NB4 (cell line): ENCODE measurements at places on chromosomes 1 and 21.

DNA sequence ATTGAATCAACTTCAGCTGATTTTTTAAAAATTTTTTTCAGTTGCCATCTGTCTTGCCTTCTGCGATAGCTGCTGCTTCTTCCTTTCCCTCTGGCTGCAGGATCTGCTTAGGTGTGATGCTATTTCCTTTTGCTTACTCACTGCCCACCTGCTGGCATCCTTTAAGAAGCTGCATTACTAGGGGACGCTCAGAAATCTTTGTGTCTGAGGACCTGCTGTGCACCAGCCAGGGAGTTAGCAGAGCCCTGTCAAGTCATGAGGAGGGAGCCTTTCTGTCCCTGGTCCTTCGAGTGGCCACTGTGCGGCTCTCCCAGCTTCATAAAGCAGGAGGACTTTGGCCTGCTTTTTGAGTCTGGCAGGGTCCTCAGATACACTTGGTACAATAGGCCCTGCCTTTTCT is 327.8 kb downstream of the USH2A start:
- DNase-seq: no peak

DNA sequence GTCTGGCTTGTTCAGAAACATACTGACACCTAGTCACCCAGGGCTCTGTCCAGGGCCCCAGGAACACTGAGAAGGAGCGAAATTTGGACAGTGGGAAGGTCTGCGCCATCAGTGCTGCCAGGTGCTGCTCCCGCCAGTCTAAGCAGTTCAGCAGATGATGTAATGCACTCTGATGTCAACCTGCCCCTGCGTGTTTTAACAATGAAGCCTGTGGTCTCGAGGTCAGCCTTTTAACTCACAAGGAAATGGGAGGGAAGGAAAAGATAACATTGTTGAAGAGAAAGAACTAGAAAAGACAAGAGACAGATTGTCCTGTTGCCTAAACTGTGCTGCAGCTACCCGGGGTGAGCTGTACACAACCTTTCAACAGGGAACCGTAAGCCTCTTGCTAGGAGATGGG is 126.6 kb upstream of the IFFO2 start:
- peak; percentile 61 for DNase-seq

DNA sequence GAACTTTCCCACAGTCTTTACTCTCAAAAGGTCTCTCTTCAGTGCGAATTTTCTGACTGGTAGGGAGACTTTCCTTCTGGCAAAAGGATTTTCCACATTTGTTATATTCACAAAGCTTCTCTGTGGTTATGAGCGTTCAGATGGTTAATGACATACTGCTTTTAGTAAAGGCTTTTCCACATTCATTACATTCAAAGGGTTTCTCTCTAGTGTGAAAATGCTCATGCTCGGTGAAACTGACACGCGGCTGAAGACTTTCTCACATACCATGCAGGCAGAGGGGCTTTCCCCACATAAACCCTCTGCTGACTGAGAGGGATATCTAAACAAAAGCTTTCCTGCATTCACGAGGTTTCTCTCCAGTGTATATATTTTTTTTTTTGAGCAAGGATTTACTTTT is 9.9 kb upstream of the KLF18 start:
- no peak for DNase-seq

- DNase-seq: peak; percentile 95
Observed at GRCh38 chr1:6491480-6491962, at the start of gene PLEKHG5. Gene PLEKHG5 (minus strand): TSS chr1:6491667. CDS start chr1:6477571, 14,096 bp downstream.

- DNase-seq: no peak
Observed at GRCh38 chr1:227947386-227947675, 401 bp downstream of the WNT9A start.

- DNase-seq: no peak
Observed at GRCh38 chr1:225849925-225850324, 32.3 kb downstream of the TMEM63A start.

GRCh38 chr1:226872437-226872836 is 2.0 kb downstream of the PSEN2 start:
- DNase-seq: no peak

DNA sequence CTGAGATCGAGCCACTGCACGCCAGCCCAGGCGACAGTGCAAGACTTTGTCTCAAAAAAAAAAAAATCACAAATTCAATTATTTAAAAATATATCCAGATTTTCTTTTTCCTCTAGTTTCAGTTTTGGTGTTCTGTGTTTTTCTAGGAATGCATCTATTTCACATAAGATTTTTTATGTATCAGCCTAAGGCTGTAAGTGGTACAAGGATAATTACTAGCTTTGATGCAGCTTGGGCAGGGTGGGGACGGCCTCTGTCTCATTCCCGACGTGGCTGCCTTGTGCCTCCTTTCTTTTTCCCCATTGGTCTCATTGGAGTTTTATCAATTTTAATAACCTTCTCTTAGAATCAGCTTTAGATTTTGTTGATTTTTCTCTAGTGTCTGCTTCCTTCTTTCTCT is 6.9 kb downstream of the CCDC27 start:
- no peak for DNase-seq
